ENCODE measurements at places on chromosomes 12 and 14.

DNA sequence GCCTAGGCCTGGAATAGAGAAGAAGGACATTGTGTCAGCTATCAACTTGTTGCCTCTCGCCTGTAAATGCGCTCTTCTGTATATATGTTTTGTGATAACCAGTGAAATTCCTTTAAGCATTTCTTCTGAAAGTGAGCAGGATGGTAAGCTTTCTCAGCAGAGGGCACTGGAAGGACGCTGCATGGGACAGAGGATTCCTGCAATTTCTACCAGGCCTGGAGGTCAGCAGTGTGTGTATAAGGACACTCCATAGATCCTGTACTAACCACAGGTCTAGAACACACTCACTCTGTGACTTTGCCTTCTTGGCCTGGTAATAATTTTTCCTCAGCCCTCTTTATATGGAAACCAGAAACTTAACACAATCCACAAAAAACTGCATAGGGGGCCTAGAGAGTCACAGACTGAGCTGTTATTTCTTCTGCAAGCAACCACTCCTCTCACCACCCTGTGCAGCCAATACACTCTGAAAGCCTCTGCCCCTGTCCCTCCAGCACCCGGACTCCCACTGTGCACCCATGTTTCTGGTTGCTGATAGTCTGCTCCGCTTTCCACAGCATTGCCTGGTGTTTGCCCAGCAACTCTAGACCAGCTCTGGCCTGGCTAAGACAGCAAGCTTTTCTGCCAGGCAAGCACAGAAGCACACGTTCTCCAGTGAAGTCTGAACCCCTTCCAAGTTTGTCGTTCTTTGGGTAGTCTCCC is 94.0 kb upstream of the RMST start:
- no peak for DNase-seq

DNA sequence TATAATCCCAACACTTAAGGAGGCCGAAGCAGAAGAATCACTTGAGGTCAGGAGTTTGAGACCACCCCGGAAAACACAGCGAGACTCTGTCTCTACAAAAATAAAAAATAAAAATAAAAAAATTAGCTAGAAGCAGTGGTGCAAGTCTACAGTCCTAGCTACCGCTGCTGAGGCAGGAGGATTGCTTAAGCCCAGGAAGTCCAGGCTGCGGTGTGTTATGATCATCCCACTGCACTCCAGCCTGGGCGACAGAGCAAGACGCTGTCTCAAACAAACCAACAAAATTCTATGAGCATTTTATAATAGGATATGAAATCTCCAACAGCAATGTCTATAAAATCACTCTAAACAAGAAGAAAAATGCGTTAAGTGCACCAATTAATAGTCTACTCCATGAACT is 75.3 kb downstream of the PPP1R12A start:
- DNase-seq: no peak

- no peak for DNase-seq
Measured at GRCh38 chr12:109731806-109732205, 18.2 kb downstream of the FAM222A start.

DNA sequence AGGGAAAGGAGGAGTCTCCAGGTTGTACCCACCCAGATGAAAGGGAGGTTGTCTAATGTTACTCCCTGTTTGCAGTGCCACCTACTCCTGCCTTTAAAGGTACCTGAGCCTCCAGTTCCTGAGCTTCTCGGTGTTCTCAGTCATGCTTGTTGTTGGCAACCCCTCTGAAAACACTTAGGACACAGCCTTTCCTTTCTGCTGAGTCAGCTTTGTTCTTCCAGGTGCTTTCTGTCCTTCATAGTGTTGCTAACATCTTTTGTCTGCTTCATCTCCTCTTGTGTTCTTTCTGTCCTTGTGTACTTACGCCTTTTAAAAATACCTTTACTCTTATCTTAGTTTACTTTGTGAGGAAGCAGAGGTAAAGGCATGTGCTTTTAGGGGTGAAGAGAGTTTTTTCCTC is 97.0 kb upstream of the NEDD1 start:
- no peak for DNase-seq

DNA sequence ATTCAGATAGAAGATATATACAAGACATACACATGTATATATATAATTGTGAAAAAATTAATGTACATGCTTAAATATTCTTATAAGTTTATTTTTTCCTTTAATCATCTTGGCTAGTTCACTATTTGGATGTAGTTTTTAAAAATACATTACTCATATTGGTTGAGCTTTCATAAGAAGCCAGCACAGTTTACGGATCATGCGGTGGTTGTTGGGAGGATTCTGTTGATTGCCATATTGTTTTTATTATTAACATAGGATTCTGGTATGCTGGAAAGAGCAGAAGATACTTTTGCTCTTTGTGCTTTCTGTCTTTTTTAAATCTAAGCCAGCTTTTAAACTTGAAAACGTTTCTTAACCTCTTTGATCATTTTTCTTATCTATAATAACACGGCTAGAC is 163.4 kb downstream of the OTOGL start:
- no peak for DNase-seq

DNA sequence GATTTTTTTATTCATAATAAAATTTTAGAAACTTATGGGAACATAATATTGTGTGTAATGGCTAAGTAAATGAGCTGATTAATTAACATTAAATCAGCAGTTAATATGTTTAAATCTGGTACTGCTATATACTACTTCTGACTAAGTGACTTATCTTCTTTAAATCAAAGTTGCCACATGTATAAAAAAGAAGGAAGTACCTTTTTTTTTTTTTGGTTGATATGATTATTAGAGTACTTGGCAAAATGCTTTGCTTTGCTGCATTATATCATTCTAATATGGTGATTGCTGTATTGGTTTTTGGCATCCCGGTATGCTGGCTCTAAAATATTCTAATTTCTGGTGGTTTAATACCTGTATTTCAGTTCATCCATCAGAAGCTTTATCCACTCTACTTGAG is 319.1 kb upstream of the RGS6 start:
- no peak for DNase-seq

DNA sequence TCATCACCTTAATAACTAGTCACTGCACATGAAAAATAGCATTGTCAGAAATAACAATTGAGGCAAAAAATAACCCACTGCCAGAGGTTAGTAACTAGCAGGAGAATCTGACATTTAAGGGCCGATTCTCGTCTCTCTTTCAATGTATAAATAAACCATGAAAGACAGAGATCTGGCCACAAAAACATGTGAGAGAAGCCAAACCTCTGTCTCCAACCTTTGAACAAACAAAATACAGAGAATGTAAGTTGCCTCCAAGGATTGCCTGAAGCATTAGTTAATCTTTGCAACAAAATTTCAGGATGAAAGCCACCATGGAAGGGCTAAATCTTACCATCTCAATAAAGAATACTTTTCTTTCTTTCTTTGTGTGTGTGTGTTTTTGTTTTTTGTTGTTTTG is 257.4 kb upstream of the TMTC1 start:
- no peak for DNase-seq

DNA sequence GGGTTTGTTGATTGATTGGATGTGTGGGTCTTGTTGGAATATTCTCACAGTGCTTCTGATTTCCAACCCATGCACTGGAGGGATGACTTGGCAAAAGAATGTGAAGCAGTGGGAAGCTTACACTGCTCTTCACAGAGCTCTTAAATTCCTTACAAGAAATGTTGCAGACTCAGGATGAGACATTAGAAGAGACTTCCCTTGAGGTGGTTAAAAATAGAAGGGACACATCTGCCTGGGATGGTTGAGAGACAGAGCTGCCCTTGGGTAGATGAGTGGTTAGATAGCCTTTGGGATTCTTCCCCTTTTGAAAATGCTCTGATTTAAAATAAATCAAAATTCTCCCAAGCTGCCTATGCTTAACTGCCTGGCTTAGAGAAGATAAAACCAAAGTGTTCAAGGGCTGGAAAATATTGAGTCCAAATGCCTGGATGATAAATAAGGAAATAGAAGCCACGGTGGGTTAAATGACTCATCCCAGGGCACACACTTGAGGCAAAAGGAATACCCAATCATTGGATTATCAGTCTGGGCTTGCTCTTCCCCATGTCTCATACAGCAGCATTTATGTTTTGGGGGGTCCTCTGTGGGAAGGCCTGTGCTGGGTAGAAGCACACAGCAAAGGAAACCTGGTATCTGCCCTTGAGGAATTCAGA is 264.3 kb downstream of the AKAP6 start:
- DNase-seq: no peak

- DNase-seq: no peak
Measured at GRCh38 chr12:18074001-18074400, 16.0 kb downstream of the RERGL start.

- DNase-seq: no peak
Measured at GRCh38 chr14:100891051-100891450, 12.5 kb downstream of the RTL1 start.

DNA sequence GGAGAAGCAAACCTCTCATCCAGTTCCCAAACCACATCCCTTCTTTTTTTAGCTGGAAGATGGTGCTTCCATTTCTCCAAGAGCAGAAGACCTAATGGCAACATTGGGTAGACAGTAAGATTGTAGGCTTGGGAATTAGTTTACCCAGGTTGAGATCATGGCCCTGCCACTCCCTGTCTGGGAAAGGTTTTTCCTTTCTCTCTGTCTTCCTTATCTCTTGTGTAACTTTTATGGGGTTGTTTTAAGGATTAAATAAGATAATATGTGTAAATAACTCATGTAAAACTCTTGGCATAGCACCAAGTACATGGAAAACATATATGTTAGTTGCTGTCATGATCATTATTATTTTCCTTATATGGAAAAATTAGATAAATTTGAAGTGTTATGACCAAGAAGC is 23.2 kb upstream of the PSMA6 start:
- DNase-seq: no peak

DNA sequence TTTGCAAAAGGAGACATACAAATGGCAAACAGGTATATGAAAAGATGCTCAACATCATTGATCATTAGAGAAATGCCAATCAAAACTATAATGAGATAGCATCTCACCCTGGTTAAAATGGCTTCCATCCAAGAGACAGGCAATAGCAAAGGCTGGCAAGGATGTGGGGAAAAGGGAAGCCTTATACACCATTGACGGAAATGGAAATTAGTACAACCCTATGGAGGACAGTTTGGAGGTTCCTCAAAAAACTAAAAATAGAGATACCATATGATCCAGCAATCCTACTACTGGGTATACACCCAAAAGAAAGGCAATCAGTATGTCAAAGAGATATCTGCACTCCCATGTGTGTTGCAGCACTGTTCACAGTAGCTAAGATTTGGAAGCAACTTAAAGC is 17.3 kb upstream of the CKAP4 start:
- DNase-seq: no peak

DNA sequence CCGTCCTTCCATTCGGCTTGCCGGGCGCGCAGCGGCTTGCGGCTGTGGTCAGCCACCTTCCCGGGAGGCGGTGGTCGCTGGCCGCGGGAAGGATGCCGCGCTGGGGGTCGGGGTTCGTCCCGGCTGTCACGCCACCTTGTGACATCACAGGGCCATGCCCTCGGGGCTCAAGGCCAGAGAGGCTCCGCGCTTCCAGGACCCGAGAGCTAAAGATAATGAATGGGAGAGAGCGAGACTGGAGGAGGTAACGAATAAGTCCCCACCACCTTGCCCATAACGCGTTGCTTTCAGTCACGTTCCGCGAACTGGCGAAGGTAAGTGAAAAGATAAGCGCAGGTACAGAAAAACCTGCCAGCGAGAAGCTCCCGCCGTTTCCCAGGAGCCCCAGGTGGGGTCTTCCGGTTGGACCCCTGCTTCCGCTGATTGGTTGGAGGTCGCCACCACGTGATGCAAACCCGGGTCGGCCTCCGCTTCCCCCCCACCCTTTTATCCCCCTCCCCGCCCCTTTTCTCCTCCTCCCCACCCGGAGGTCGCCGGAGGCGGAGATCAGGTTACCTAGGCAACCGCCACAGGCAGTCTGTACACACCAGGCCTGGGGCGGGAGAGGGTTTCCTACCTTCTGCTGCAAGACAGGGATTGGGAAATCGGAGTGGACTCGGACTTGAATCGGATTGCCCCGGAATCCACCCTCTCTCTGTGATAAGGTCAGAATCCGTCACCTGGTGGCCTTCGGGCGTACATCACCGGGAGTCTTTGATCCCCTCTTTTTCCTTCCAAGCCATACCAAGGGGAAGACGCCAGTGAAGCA is at the start of gene LRRC9:
Gene LRRC9, plus strand, starts transcription at position 575 of the 808 bp plus-strand sequence.
- no peak for DNase-seq

DNA sequence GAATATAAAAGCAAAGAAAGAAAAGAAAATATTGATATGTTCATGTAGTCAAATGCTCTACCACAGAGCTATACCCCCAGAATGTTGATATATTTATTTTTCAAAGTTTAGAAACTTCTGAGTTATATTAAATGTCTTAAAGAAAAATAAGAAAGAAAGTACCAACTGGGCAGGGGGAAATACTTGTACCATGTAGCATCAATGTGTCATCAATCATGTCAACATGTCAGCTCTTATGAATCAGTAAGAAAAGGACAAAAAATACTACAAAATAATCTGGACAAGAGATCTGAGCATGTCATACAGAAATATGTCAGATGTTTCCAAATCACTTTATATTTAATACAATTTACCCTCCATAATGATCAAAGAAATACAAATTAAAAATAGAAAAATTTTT is 595.1 kb upstream of the ATP2B1 start:
- DNase-seq: no peak

- no peak for DNase-seq
Measured at GRCh38 chr14:22370084-22370847, 218.8 kb downstream of the DAD1 start.

GRCh38 chr12:46379352-46379751 is 6.8 kb upstream of the SLC38A2 start:
- no peak for DNase-seq

DNA sequence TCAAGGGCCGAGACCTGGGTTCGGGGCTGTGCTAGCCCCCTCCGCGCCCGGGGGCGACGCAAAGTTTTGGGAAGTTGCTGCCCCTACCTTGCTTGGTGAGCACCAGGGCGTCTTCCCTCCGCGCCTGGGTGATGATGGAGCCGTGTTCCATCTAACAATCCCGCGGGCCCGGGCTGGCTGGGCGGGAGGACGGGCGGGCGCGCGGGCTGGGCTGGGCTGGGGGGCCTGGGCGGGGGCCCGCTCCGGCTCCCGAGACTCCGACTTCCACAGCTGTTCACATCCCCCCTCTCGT is 298 bp downstream of the CTDSP2 start:
- no peak for DNase-seq

DNA sequence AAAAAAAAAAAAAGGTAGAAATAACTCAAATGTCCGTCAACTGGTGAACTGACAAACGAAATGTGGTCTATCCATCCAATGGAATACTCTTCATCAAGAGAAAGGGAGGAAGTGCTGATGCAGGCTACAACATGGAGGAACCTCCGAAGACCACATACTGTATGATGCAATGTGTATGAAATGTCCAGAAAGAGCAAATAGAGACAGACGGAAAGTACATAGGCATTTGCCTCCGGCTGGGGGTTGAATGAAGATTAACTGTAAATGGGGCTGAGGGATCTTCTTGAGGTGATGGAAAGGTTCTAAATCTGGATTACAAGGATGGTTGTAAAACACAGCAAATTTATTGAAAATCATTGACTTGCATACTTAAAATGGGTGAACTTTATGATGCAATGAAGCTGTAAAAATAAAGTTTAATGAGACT is 35.4 kb downstream of the DLK1 start:
- no peak for DNase-seq
